ENCODE measurements at places on chromosomes 13 and 19.

GRCh38 chr13:60370343-60370742, 26.7 kb upstream of the TDRD3 start:
- peak; percentile 8 for DNase-seq

- DNase-seq = no peak
Measured at GRCh38 chr19:2208975-2209374, 27.2 kb downstream of the PLEKHJ1 start.

- DNase-seq = no peak
Measured at GRCh38 chr13:45875951-45876350, 24.4 kb upstream of the SIAH3 start.

DNA sequence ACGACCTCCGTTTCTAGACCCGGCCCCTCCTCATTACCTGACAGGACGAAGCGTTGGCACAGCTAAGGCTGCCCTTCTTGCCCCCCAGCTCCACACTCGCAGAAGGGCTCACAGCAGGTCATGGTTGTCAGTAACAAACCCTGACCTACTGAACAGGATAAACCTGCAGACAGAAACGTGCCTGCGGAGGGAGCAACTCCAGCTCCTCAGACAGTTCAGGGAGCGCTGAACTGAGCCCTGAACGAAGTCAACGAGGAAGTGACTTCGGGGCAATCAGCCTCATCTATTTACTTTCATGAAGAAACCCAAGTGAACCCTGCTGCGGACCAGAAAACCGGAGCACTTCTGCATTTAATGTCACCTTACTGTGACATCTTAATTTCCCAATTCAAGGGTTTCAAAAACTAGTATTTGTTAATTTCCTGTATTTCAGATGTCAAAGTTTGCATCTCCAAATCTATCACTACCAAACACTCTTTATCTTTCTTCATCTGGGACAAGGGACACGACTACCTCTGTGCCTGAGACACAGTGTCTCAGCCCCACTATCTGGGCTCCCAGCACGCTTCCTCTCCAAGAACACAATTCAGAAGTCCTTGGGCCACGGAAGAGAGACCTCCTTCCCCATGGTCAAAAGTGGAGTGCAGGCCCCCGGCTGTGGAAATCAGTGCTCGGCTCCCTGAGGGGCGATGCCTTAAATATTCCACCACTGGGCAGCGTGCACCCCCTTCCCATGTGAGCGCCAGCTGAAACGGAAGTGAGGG, 40.2 kb downstream of the CARS2 start:
- no peak for DNase-seq

GRCh38 chr19:1167687-1168571, 6.1 kb downstream of the SBNO2 start:
- peak; percentile 67 for DNase-seq

DNA sequence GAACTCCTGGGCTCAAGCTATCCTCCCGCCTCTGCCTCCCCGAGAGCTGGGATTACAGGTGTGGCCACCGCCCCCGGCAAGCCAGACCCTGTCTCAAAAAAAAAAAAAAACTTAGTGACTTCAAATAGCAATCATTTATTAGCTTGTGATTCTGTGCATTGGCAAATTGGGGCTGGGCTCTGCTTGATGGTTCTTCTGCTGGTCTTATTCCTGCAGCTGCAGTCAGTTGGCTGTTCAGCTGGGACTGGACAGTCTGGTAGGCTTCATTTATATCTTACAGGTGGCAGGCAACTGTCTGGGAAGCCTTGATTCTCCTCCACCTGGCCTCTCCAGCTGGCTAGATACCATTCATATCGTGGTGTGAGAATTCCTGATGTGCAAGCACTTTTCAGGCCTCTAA, 7.4 kb downstream of the DHDH start:
- no peak for DNase-seq

DNA sequence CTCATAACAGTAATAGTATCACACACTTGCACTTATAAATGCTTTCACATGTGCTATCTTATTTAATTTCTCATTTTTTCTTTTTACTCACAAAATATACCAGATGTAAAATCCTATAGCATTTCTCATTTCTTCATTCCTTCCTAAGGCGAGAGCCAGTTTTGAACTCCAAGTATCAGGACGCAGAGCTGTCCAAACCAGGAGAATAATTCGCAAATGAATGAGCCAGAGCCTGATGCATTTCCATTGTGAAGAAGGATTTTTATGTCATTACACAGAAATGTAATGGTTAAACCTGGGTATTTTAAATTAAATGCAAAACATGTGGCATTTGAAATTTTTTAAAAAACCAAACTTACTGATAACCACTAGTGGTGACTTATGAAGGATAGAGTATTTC, 244.3 kb downstream of the RGCC start:
- no peak for DNase-seq

DNA sequence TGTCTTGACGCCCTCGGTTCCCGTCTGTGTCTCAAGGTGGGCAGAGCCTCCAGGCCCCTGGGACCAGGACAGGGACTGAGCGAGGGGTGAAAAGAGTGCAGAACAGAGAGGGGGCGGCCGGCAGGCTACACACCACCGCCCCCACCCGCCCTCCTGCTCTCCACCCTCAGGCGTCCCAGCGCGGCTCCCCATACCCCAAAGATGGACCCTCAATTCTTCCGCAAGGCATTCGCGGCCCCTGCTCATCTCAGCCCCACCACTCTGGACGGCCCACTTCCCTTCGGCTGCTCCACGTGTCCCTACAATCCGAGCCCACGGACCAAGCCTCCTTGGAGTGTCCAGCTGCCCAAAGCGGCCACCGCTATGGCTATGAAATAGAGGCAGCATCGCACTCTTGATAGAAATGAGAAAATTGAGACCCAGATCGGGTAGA, 1.8 kb downstream of the KLF16 start:
- DNase-seq = no peak

DNA sequence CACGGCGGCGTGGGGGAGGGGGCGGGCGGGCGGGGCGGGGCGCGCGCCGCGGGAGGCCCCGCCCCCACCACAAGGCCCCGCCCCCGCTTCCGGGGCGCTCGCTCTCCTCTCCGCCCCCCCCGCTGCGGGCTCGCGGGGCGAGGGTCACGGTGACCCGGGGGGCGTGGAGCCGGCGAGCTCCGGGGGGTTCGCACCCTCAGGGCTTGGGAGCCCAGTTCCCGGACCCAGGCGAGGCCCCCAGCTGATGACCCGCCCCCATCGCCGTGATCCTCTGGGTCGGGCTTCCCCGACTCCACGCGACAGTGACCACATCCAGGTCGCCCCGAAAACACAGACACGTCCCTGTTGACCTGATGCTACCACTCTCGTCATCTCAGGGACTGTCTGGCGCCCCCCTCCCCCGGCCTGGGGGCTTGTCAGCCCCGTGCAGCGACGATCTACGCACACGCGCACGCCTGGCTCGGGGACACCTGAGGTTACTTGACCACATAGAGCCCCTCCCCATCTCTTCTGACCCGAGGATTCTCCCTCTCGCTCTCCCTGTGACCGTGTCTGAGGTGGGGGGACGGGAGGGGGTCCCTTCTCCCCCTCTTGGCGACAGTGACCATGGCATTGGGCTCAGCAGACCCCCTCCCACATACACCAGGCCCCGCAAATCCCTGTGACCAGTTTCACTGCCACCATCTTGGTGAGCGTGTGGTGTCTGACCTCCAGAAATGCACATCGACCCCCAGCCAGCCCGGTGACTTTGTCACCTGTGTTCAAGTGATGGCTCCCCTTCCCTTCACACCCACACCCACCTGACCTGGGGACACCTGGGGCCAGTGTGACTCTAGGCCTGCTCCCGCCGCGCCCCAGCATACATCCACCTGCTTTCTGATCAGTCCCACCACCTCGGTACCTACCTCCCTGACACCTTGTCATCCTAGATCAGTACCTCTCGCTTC, 670 bp downstream of the MAP2K7 start:
- no peak for DNase-seq

DNA sequence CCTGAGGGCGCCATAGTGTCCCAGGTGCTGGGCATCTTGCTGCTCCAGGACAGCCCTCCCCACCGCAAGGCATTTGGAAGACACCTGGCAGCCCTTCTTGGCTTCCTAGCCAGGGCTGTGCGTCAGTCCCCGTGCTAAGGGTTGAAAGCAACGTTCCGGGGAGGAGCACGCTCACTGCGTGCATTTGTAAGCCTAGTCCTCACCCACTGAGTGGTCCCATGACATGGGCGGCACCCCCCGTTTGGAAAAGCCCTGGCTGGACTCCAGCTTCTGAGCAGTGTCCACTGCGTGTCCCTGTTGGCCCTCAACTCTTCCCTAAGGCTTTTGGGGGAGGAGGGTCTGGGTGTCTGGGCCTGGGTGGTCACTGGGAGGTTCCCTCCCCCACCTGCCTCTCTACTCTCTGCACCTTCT, 76.3 kb upstream of the GPR183 start:
- DNase-seq = no peak

- DNase-seq = no peak
Measured at GRCh38 chr13:93248627-93249047, 22.0 kb downstream of the GPC6 start.
